ENCODE measurements at places on chromosomes 7 and 10.

GRCh38 chr10:71568896-71569492, 150.6 kb downstream of the C10orf105 start:
- no peak for DNase-seq

DNA sequence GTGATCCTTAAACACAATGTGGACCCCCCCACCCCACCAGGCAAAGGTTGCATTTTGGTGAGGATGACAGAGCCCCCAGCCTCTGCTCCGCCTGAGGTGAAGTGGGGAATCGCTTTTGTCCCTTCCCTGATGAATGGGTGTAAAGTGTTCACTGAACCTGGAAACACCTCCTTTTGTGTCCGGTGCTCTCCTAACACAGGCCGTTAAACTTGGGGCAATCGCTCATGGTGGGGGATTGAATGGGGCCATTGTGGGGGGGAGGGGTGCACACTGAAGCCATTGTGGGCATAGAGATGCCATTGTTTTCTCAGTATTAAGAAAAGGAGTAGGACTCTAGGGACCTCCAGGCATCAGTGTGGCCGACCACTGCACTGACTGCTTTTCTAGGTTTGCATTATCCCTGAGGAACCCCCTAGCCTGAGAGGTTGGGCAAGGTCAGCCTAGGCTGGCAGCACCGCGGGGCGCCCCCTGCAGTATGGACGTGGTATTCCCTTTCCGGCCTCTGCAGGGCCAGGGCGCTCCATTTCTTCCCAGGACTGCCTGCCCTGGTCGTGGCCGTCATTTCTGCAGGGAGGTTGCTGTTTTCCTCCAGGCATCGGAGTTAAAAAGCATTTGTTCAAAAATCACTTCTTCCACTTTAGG, 158.3 kb downstream of the TCF7L2 start:
- no peak for DNase-seq

DNA sequence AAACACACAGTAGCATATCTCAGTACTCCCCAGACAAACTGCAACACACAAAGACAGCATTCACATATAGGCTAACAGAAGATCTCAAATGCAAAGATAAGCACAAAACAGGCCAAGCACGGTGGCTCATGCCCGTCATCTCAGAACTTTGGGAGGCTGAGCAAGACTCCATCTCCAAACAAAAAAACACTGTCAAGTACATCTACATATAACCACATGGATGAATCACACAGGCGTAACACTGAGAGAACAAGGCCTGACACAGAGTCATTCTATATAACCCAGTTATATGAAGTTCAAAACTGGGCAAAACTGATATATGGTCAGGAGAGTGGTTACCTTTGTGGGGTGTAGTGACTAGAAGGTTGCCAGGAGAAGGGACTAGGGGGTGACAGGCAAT, 506.4 kb downstream of the KCNMA1 start:
- no peak for DNase-seq

DNA sequence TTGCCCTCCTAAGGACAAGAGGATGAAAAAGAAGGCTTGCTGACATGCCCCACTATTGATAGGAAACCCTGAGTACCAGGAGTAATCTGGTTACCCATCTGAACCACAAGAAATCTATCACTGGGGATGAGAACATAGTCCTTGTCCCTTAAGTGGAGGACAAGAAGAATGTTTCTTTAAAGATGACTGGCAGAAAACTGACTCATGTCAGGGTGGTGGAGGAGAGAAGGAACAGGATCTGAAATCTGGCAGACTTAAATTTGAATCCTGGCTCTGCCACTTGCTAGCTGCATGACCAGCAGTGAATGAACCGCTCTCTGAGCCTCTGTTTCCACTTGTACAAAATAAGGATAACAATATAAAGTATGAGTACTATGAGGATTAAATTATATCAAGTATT, 38.9 kb upstream of the XPNPEP1 start:
- no peak for DNase-seq

- no peak for DNase-seq
Measured at GRCh38 chr7:128398841-128399135, 11.0 kb downstream of the IMPDH1 start.

DNA sequence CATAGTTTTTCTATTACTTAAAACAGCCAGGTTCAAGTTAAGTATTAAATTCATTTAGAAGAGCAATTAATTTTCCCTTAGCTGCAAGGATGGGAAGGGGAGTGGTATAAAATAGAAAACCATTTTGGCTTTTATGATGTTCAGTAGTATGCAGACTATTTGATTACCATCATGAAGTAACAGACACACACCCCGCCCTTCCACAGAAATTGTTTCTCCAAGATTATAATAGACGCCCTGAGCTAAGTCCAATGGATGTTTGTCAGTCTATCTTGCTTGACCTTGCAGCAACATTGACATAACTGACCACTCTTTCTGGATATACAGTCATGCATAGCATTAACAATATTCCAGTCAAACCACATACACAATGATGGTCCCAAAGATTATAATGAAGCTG, 42.3 kb downstream of the CPEB3 start:
- DNase-seq: no peak

DNA sequence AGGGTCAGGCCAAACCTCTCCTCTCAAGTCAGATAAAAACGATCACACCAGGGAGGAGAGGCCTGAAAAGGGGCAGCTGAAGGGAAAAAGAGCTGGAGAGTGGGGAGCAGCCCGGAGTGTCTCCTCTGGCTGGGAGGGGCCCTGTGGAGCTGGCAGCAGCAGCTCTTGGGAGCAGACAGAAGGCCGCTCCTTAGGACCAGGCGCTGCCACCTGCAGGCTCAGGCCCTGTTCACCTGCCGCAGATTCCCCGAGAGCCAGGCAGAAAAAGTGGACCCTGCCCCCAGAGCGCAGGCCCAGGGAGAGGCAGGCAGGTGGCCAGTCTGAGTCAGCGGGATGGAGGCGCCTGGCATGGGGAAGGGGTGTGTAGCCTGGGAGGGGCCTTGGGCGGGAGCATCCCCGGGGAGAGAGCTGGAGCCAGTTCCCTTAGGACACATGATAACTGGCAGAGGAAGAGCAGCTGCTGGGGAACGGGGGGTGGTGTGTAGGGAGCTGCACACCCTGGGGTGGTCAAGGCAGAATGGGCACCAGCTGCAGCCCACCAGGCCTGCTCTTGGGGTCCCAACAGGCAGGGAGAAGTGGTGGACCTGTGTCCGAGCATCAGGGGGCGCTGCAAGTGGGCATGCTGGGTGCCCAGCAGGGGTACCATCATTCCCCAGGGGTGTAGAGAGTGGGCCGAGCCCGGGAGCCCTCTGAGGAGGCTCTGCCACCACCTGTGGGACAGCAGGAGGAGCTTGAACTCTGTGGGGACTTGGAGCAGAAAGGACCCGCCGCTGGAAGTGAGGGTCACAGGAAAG, 177.2 kb upstream of the RHEB start:
- DNase-seq: no peak

DNA sequence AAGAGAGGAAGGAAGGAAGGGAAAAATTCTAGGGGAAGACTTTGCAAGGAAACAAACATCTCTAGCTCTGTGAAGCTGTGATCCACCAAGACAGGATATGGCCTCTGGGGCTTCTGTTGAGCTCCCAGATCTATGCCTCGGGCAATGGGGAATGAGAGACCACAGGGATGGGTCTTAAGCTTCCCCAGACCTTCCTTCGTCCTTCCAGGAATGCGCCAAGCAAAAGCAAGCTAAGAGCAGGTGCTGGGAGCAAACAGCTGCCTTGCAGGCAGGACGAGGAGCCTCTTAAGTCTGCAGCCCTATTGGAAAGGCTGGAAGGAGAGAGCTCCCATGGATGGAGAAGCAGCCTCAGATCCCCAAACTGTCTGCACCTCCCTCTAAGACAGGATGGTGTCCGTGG, 21.9 kb upstream of the ELN start:
- no peak for DNase-seq

GRCh38 chr7:68893411-68893810, 704.9 kb upstream of the AUTS2 start:
- no peak for DNase-seq

- no peak for DNase-seq
Measured at GRCh38 chr10:49609006-49609282, 1.2 kb upstream of the SLC18A3 start.

GRCh38 chr10:75722609-75723008, 291.2 kb downstream of the LRMDA start:
- DNase-seq: no peak

GRCh38 chr7:148398844-148399365, 191.7 kb upstream of the C7orf33 start:
- DNase-seq: no peak

DNA sequence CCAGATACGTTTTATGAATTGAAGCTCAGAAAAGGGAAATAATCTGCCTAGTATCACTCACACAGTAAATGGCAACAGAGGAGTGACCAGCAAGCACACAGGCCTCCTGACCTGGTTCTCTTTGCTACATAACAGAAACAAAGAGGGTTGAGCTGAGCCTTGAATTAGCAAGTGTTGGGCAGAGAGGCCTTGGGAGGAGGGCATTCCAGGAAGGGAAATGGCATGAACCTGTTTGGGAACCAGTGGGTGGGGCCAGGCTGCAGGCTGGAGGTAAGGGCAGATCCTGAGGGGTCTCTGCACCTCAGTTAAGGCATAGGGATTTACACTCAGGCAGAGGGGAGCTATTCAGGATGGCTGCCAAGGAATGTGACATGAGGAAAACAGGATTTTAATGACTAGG, 24.8 kb upstream of the CYCS start:
- DNase-seq: no peak

GRCh38 chr10:110160522-110160921, 46.9 kb upstream of the MXI1 start:
- DNase-seq: no peak

DNA sequence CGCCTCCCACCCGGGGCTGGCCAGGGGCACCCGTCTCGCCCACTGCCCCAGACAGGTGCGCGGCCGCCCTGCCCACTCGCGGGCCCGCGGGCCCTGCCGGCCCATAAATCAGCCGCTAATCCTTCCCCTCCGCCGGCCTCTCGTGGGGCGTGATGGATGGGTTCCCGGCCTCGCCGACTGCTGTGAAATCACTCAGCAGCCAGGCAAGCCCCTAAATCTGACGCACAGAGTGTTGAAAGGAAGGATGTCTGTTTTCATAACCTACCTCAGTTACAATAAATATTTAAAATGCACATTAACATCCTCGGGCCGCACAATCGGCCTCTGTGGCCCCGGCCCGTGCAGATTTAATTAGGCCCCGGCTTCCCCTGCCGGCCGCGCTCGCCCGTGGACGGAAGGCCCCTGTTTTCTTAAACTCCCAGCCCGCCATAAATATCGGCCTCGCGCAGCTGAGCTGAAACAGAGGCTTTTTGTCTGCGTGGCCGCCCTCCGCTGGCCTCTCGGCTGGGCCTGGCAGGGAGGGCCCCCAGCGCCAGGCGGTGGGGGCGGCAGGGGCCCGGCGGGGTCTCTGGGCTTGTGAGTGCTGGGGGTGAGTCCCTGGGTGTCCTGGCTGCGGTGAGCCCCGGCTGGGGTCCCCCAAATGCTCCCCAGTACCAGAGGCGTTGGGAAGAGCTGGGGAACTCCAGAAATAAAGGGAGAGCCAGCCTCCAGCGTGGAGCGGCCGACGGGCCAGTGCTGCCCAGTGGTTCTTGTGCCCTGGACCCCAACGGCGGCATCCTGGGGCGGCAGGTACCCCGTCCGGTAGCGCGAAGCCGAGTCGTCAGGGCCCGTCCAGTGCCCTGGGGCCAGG, 90.7 kb downstream of the UNCX start:
- DNase-seq: no peak

- DNase-seq: no peak
Measured at GRCh38 chr7:159008417-159008816, 136.2 kb downstream of the VIPR2 start.

DNA sequence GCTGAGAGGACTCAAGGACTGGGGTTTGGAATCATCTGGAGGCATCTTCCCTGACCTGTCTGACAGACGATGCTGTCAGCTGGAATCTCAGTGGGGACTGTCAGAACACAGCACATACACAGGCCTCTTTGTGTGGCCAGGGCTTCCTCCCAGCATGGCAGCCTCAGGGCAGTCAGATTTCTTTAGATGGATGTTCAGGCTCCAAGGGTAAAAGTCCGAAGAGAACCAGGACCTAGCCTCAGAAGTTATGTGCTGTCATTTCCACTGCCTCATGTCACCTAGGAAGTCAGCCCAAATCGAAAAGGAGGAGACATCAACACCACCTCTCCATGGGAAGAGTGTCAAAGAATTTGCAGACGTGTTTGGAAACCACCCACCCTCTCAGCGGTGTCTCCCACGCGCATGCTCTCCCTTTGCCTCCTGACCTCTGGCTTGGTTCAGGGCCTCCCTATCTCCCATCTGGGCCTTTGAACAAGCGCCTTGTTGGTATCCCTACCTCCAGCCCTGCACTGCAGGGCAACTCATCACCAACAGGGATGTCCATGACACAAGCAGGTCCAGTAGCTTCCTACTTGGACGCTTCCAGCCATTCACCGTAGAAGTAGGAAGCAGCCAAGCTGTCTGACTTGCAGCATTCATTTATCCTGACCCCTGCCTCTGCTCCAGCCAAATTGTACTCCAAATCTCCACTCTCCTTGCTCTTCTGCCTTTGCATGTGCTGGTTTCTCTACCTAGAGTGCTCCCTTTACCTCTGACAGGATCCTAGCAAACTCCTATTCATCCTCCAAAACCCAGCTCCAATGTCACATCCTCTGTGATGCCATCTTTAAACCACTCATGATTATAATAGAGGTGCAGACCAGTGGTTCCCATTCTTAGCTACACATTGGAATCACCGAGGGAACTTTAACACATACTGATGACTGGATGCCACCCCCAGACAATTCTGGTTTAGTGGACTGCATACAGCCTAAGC, 121.6 kb downstream of the OAT start:
- no peak for DNase-seq

DNA sequence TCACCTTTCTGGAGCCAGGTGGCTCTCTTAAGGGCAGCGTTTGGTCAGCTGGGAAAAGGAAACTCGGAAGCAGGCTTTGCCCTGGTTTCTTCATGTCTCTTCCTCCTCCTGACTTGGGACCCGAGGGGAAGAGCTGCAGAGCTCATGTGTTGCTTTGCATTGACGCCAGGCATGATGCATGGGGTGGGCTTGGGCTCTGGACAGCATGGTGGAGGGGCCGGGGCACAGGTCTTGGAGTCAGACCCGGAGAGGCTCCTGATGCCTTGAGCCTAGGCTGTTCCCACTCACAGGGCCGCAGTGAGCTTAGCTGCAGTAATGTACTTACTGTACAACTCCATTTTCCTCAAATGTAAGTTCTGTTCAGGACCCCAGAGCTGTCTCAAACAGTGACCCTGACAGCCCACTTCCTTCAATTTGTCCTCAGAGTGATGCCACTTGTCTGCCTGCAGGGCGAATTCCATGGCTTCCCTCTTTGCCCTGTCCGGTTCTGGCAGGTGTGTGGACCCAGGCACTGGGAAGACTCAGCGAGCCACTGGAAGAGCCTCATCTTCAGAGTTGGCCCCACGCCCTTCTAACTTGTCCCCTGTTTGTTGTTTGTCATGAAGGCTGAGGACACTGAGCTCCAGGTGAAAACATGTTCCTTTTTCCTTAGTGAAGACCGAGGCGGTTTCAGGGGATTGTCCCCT, 50.2 kb downstream of the ZNF467 start:
- DNase-seq: no peak

GRCh38 chr10:121662945-121663917, 65.0 kb upstream of the FGFR2 start:
- DNase-seq: peak; percentile 26

DNA sequence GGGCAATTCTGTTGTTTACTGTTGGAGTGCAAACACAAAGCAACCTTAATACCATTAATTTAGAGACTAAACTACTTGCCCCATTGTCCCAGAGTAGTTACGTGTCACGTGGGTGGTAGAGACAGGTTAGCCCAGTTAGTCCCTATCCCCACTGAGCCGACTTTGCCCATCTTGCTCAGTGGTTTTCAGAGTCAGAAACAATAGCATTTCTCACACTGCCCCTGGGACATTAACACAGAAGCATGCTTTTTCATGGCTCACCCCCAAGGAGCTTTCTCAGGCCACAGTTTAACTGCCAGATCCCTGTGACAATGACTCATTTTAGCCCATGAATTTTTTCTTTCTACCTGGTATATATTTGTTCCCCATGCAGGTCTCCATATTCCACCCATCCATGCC, 271.0 kb downstream of the POU6F2 start:
- DNase-seq: no peak
